Hypothalamus (tissue), 51 donors: ENCODE measurements at places on chromosomes 11 and 22.
A peak's percentile ranks its signal among the peaks of the same experiment; 100 is the strongest.

DNA sequence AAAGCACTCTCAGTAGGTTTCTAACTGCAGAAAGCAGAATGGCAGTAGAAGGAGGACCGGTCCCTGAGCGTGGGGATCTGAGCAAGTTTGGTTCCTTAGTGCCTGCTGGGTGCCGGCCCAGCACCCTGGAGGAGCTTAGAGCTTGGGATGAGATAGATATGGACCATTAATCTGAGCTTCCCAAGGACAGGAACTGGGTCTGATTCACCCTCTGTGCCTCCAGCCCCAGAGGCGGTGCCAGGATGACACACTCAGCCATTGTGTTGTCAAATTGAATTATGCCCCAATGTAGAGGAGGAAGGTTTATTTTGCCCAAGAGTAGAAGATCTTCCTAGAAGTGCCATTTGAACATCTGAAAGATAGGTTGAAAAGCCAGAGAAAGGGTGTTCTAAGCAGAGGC is 4.3 kb downstream of the ZC3H7B start:
- DNase-seq = no peak

- DNase-seq = no peak
These were observed 228.3 kb downstream of the MIAT start for GRCh38 chr22:26885441-26886261.

GRCh38 chr11:75024068-75024449 is 35.3 kb downstream of the NEU3 start:
- DNase-seq = no peak

- no peak for DNase-seq
These were observed 136.5 kb downstream of the TRIM29 start for GRCh38 chr11:120001178-120002090.

- DNase-seq = no peak
These were observed 241.6 kb downstream of the DLG2 start for GRCh38 chr11:85385547-85385946.

- DNase-seq = no peak
These were observed 9.0 kb upstream of the HTR3B start for GRCh38 chr11:113895367-113896155.

DNA sequence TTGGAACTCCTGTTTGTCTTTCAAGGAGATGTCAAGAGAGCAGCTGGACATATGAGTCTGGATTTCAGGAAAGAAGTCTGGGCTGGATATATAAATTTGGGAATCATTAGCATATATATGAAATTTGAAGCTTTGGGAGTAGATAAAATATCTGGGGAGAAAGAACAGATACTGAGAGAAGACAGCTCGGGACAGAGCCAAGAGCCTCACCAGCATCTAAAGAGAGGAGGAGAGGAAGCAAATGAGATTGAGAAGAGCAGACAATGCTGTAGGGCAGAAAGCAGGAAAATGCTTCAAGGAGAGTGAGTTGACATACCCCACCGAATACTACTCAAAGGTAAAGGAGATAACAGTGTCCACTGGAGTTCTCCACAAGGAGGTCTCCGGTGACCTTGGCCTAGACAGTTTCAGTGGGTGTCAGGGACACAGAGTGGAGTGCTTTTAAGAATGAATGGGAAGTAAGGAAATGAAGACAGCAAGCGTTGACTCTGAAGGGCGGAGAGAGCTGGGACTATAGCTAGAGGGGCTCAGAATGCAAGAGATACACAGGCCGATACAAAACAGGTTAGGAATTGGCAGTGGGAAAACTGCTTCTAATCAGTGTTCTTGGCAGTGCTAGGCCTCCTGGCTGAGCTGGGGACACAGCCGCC is 862 bp downstream of the APBB1 start:
- DNase-seq = peak; percentile 27

- no peak for DNase-seq
These were observed 40.6 kb downstream of the RAB30 start for GRCh38 chr11:83031127-83031526.

- no peak for DNase-seq
These were observed 20.0 kb downstream of the APLP2 start for GRCh38 chr11:130089674-130090073.

DNA sequence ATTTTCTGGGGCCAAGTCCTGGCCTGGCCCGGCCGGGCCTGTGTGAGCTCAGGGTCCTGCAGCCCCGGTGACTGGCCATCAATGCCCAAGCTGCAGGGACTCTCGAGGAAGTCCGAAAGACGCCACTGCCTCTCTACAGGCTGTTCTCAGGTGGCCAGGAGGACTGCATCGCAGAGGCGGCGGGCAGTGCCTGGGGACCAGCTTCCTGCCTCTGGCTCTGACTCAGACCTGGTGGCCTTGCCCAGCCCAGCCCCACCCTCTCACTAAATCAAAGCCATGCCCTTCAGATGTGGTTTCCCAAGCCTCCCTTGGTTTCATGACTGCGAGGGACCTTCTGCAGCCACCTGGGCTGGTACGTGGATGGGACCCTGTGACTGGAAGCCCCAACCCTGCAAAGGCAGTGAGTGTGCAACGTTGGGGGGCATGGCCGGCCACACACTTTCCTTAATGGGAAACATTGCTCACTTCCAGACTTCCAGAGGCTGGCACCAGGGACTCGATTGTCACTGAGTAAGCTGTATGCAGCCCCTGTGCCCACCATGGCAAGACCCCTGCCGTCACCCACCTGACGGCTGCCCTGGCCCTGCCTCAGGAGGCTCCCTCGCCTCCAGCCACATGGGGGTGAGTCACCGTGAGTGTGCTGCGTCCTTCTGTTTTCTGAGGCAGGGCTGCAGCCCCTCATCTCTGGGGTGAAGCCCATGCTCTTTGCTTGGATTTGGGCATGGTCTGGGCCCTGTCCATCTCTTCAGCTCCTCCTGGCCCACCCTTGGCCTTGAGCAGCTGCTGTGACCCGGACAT is 6.0 kb upstream of the FGF3 start:
- DNase-seq = no peak

DNA sequence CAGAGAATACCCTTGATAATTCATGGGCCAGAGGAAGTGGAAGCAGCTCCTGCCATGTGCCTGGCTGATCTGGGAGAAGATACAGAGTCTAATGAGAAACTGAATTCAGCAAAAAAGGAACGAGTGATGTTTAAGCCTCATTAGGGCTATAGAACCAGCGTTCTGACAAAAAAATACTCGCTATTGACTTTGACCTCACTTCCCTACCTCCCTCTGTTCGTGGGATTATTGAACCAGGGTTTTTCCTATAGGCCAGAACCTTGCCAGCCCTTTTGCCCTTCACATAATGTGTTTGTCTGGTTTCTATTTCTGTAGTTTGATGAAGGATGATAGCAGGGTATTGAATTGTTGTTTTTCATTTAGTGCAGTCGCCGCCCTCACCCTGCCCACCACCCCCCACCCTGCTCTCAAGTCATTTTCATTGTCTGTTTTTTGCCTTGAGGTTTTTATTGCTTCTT is 7.6 kb upstream of the RBFOX2 start:
- DNase-seq = no peak

GRCh38 chr11:124150684-124151083 is 32.5 kb upstream of the OR10D3 start:
- DNase-seq = no peak

GRCh38 chr11:117821431-117821830 is 3.1 kb downstream of the FXYD2 start:
- no peak for DNase-seq

DNA sequence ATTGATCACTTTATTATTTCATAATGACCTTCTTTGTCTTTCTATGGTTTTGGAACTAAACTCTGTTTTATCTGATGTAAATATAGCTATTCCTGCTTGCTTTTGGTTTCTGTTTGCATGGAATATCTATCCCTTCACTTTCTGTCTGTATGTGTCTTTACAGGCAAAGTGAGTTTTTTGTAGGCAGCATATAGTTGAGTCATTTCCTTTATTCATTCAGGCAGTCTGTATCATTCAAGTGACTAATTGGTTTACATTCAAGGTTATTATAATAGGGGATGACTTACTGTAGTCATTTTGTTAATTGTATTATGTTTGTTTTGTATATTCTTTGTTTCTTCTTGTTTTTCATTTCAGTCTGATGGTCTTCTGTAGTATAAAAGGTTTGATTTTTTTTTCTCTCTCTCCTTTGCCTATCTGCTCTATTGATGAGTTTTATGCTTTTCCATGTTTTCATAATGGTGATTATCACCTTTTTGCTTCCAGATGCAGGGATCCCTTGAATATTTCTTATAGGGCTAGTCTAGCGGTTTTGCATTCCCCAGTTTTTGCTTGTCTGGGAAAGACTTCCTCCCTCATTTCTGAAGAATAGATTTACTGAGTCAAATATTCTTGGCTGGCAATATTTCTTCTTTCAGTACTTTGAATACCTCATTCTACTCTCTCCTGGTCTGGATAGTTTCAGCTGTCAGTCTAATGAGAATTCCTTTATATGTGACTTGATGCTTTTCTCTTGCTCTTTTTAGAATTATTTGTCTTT is 50.4 kb downstream of the GDPD4 start:
- no peak for DNase-seq

DNA sequence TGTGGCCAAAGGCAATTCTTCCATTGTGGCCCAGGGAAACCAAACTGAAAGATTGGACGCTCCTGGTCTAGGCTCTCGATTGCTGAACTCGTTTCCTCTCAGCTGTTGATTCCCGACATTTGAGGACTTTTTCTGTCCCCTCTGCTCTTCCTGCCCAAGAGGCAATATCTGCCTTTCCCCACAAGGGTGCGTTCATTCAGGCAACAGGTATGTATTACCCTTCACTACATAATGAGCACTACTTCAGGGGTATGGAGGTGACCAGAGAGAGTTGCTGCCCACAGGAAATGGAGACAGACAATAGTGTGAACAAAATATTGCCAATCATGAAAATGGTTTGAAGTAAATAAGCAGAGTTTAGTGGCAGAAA is 8.2 kb downstream of the PTH start:
- no peak for DNase-seq

DNA sequence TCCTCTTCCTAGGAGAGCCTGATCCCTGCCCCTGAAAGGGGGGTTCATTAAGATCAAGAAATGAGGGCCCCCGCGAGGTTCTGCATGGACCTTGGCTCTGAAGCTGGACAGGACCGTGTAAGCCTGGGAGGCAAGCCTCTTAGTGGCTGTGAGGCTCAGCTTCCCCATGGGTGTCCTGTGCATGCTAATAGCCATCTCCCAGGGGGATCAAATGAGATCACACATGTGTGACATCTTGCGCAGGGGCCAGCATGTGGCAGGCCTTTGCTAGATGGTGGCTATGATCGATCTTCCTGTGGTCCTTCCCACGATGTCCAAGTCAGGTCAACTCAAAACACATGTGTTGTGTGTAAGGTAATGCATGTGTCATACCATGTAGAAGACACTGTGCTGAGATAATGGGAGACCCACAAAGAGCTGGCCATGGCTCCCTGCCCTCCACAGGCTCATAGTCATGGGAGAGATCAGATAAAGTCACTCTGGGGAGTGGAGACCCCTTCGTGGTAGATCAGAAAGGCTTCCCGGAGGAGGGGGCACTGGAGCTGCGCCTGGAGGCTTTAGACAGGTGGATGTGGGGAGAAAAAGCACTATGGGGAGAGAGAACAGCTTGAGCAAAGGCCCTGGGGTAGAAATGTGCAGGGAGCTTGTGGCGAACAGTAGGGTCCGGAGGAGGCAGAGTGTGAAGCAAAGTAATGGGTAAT is 3.7 kb downstream of the RAC2 start:
- DNase-seq = no peak

GRCh38 chr11:2794968-2795322 is 90.6 kb downstream of the CDKN1C start:
- no peak for DNase-seq

- DNase-seq = no peak
These were observed 5.2 kb downstream of the WNT11 start for GRCh38 chr11:76201056-76201455.

- DNase-seq = peak; percentile 67
These were observed 29.1 kb upstream of the TXNRD2 start for GRCh38 chr22:19970479-19971275.

- DNase-seq = no peak
These were observed 11.5 kb downstream of the CSNK1E start for GRCh38 chr22:38305471-38306448.

GRCh38 chr22:38232196-38232595 is 30.4 kb downstream of the MAFF start:
- DNase-seq = no peak

GRCh38 chr11:112877581-112877980 is 83.6 kb upstream of the NCAM1 start:
- DNase-seq = no peak

- DNase-seq = no peak
These were observed 64.0 kb downstream of the CD6 start for GRCh38 chr11:61035526-61035835.

- DNase-seq = no peak
These were observed 857.0 kb downstream of the KCNA4 start for GRCh38 chr11:29159552-29160465.

DNA sequence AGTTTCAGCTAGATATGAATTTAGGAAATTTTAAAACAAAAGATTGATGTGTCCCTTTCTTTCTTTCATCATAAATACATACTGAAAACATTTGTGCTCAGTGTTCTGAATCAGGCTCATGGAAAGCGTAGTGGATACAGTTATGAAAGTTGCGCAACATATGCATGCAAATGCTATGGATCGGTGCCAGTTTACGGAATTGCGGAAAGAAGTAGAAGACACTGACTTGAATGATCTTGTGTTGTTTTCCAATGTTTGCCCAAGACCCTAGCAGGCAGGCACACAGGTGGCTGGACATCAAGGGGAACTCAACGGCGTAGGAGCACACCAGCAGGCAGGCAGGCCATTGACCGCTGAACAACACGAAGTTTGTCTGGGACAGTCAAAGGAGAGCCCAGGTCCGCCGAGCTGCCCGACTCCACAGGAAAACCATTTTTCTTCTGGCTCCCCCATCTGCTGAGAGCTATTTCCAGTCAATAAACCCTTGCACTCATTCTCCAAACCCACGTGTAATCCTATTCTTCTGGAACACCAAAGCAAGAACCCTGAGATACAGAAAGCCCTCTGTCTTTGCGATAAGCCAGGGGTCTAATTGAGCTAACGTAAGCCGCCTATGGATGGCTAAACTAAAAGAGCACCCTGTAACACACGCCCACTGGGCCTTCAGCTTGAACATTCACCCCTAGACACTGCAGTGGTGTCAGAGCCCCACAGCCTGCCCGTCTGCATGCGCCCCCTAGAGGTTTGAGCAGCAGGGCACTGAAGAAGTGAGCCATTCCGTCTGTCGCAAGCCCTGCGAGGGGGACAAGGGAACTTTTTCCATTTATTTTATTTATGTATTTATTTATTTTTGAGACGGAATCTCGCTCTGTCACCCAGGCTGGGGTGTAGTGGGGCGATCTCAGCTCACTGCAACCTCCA is 7.4 kb upstream of the BIRC3 start:
- DNase-seq = no peak

- no peak for DNase-seq
These were observed 115.2 kb downstream of the DDX10 start for GRCh38 chr11:108780119-108780518.

DNA sequence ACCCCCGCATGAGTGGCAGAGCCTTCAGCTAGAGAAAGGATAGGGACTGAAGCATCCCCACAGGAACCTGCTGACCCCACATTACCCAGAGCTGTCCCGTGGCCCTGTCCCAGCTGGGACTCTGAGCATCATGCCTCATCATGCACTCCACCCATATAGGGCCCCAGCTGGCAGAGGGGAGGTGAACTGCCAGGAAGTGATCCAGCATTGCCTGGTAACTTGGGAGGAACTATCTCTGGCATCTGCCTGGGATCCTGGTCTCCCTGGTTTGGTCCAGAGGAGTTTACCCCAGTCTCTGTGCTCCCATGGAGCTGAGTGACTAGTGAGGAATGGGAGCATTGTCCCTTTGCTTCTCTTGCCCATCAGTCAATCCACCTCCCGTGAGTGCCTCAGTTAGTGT is 228.8 kb downstream of the GRIK4 start:
- no peak for DNase-seq

GRCh38 chr11:13222285-13222684 is 55.3 kb upstream of the BMAL1 start:
- DNase-seq = no peak

GRCh38 chr11:122727101-122727929 is 71.8 kb downstream of the UBASH3B start:
- DNase-seq = no peak
